Stimulated activated naive B cell treated with anti-CD40 and anti-IgM and Interleukin-4, amounts not matched to agents 10 μg/mL and 1 μg/mL and 100 μg/mL, for 72 hours (primary cell): ENCODE measurements at places on chromosomes 5 and 9.

- peaks cover 10% of the 10 kb centered on the region for H3K4me1 ChIP-seq
- H3K27ac ChIP-seq: no peak overlapping the region
- H3K36me3 ChIP-seq: no peaks in the 10 kb centered on the region
- H3K4me3 ChIP-seq: no peak overlapping the region
- DNase-seq: no peak
Measured at GRCh38 chr9:88589656-88590055, 54.7 kb downstream of the NXNL2 start.

DNA sequence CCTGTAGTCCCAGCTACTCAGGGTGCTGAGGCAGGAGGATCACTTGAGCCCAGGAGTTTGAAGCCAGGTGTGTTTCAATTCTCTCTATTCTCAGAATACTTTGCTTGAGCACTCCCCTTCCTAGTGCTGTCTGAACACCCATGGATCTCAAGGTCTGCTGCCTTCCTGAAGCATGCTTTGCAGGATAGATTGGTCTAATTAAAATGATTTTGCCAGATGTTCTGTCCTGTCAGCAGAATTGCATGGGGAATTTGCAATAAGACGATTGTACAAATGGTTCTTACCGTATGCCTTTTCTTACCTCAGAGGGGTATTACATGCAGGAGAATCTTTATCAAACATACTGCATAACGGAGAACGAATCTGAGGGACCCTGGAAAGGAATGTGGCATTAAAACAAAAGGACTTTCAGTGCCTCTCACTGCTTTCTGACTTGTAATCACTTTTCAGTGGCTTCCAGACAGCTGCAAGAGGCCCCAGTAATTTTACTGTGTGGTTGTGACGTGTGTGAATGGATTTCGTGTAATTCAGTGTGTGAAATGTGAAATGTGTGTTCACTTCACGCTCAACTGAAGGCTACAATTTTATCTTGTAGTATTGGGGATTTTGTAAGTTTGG, 587.2 kb upstream of the SEMA6A start:
- no peak for DNase-seq
- no peaks in the 10 kb centered on the region for H3K27me3 ChIP-seq
- H3K36me3 ChIP-seq: no peaks in the 10 kb centered on the region

DNA sequence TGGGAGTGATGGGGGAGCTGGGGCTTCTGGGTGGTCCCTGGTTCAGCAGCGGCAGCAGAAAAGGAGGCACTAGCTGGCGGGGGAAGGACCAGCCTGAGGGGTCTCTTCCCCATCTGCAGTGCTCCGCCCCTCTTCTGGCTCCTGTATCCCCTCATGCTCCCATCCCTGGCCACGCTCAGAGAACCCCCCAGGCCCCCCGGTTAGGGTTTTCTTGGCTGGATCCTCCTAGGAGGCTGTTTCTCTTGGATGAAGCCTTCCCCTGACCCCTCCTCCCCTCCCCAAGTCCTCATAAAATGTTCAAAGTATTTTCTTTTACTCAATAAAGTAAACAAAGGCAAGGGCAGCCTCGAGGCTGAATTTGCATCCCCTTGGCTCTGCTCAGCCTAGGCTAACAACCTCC, 60.8 kb downstream of the FGF18 start:
- H3K4me1 ChIP-seq: peaks cover 18% of the 10 kb centered on the region
- peaks cover 29% of the 10 kb centered on the region for H3K27me3 ChIP-seq
- DNase-seq: no peak
- no peak overlapping the region for H3K4me3 ChIP-seq
- no peak overlapping the region for H3K27ac ChIP-seq

- no peak overlapping the region for H3K27ac ChIP-seq
- no peaks in the 10 kb centered on the region for H3K27me3 ChIP-seq
- H3K4me1 ChIP-seq: no peaks in the 10 kb centered on the region
- no peak overlapping the region for H3K4me3 ChIP-seq
- no peaks in the 10 kb centered on the region for H3K36me3 ChIP-seq
- DNase-seq: no peak
Measured at GRCh38 chr5:145072889-145073288, 762.3 kb downstream of the PRELID2 start.

GRCh38 chr9:5481322-5482040, 28.9 kb upstream of the PDCD1LG2 start:
- H3K27me3 ChIP-seq: no peaks in the 10 kb centered on the region
- no peak overlapping the region for H3K27ac ChIP-seq
- H3K36me3 ChIP-seq: peaks cover 10% of the 10 kb centered on the region

- no peak overlapping the region for H3K27ac ChIP-seq
- no peaks in the 10 kb centered on the region for H3K4me1 ChIP-seq
- H3K27me3 ChIP-seq: peaks cover 8% of the 10 kb centered on the region
Measured at GRCh38 chr9:86454701-86455615, 100.7 kb upstream of the TUT7 start.

GRCh38 chr9:119941091-119941490, 571.9 kb upstream of the BRINP1 start:
- peaks cover 8% of the 10 kb centered on the region for H3K4me1 ChIP-seq
- peaks cover 4% of the 10 kb centered on the region for H3K27me3 ChIP-seq
- no peak for DNase-seq
- no peak overlapping the region for H3K27ac ChIP-seq

- no peak for DNase-seq
- no peaks in the 10 kb centered on the region for H3K27me3 ChIP-seq
- H3K36me3 ChIP-seq: peaks cover 2% of the 10 kb centered on the region
- no peaks in the 10 kb centered on the region for H3K4me1 ChIP-seq
- H3K27ac ChIP-seq: no peak overlapping the region
Measured at GRCh38 chr9:121034529-121034928, 15.5 kb downstream of the C5 start.
